OCI-LY7 (cell line): ENCODE measurements at places on chromosomes 3 and 15.

GRCh38 chr3:72461787-72462186 is 386.5 kb downstream of the SHQ1 start:
- DNase-seq: no peak

DNA sequence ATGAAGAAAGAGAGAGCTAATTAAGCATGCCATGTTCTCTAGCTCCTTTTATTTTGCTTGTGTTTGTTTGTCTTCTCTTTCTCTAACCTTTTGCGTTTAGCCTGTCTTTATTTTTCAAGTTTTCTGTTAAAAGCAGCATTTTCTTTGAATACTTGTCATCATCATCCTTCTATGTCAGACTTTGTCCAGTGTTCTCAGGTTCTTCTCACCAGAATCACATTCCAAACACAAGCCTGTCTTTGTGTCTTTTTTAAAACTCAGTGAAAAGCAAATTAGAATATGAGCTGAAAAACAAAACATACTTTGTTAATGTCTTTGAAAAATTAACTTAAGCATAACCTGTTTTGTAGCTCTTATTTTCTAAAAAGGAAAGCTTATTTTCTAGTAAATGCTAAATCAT is 62.4 kb downstream of the LEKR1 start:
- DNase-seq: no peak

GRCh38 chr3:9314796-9315195 is 48.1 kb upstream of the THUMPD3 start:
- no peak for DNase-seq

GRCh38 chr3:139204728-139205127 is 139.1 kb upstream of the MRPS22 start:
- no peak for DNase-seq

DNA sequence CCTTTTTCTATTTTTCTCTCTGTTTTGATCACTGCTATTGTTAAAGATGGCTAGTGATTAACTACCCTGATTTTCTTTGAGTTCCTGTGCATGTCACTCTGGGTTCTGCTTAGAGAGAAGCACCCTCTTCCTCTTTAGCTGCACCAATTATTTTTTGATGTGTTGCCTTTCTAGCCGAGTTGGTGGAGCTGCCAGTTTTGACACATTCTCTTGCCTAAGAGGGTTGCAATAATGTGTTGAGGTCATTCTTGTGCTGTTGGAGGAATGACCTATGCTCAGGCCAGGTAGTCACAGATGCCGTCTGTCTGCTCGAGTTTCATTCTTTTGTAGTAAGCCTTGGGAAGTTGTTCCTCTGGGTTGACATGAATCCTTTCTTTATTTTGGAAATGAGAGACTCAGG is 84.6 kb upstream of the DPH6 start:
- DNase-seq: no peak

DNA sequence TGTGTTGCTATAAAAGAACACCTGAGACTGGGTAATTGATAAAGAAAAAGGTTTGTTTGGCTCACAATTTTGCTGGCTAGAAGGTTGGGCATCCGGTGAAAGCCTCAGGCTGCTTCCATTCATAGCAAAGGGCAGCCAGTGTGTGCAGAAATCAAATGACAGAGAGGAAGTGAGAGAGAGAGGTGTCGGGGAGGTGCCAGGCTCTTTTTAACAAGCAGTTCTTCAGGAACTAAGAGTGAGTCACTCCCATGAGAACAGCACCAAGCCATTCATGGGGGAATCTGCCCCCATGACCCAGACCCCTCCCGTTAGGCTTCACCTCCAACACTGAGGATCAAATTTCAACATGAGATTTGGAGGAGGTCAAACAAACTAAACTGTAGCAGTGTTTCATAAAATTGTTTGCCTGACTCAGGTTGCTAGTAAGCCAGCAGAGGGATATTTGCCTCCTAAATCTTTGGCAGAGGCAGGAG is 4.5 kb upstream of the PARP15 start:
- peak; percentile 77 for DNase-seq

GRCh38 chr15:32828507-32829186 is 110.8 kb downstream of the GREM1 start:
- DNase-seq: no peak

DNA sequence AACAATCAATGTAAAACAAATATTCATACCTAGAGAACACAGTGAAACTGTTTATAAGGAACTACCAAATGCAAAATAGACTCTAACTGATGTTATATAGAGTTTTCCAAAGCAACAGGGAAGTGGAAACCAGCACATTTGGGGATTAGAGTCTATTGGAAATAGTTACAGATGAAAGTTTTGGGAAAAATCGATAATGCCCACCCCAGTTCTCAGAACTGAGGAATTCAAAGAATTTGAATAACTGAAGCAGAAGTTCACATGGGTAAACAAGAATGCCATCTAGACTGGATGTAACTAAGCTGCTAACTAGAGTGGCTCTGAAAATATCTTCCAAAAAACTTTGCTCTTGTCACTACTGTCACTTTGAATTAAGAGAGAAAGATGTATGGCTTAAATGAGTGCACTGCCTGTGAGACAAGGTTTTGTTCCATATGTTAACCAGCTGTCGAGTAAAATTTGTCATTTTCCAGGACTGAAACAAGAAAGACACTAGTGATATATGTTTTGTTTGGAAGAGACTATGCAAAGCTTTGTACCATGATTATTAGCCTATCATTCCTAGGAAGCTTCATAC is 9.2 kb upstream of the DENND4A start:
- no peak for DNase-seq

- no peak for DNase-seq
Measured at GRCh38 chr3:41137686-41138111, 61.6 kb upstream of the CTNNB1 start.

DNA sequence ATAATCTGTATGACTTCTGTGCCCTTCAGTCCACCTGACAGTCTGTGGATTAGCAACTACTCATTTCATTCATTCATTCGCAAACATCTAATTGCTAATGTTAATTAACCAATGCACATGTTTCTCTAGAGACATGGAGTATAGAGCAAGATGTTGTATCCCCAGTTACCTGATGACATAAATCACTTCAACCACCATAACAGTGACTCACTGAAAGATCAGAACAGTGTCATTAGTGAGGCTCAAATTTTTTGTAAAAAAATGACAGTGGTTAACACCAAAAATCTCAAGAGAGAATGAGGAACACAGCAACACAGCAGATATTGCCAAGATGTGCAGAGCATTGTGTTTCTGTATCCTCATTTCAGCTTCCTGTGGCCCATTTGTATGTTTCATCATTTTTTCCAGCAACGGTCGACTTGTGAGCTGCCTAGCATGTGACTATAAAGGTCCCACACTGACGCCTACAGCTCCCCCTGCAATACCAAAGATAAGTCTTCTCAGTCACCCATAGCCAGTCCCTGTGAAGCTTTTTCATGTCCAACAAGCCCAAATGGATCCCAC is 3.7 kb upstream of the PLD1 start:
- peak; percentile 9 for DNase-seq

GRCh38 chr3:134430950-134431445 is 54.8 kb downstream of the ANAPC13 start:
- DNase-seq: peak; percentile 86

DNA sequence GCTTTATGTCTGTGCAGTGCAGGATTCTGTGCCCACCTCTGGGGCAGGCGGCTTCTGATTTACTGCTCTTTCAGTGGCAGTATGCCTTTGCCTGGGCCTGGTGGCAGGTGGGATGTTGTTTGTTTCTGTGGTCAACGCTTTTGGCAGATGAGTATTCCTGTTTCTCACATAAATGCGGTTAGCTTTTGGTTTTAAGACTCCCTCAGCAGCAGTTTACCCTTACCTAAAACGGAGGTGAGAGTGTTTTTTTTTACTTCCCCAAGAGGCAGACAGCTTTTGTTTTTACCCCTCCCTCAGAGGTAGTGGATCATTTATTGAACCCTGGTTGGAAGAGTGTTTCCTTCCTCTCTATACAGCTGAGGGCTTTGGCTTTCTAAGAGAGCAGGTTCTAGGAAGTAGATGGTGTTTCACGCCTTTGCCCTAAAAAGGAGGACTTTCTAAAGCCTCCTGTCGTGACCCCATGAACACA is 134.1 kb upstream of the PLSCR5 start:
- no peak for DNase-seq

GRCh38 chr3:77329116-77329515 is 289.2 kb downstream of the ROBO2 start:
- DNase-seq: no peak

GRCh38 chr3:27311400-27311799 is 57.8 kb downstream of the NEK10 start:
- DNase-seq: no peak

- no peak for DNase-seq
Measured at GRCh38 chr15:101213570-101213969, 38.3 kb downstream of the CHSY1 start.

DNA sequence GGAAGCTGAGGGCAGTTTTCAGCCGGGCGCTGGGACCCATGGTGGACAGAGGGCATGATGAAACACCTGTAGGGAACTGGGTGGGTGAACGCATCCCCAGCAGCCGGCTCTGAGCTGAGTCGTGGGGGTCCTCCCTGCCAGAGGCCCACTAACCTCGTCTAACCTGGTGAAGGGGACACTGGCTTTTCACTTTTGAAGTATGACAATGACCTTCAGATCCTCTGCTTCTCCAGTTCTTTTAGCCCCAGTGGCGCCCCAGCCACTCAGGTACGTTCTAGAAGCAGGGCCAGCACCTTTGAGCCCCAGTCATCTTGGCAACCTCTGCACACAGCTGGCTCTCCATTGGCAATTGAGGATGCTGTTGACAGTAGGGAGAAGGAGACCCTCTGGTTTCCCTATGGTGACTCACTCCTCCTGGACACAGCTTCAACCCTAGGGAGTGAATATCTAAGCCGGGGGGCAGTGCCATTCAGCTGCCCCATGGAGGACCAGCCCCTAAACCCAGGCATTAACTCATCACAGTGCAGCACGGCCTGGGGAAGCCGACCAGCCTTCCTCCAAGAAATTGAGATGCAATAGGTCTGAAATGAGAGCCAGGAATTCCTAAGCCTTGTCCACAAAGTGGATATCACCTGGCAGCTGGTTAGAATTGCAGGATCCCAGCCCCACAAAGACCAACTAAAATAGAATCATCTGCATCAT is 46.1 kb downstream of the CMTM6 start:
- DNase-seq: no peak

- DNase-seq: peak; percentile 11
Measured at GRCh38 chr3:4506559-4507023, 13.4 kb downstream of the ITPR1 start.

DNA sequence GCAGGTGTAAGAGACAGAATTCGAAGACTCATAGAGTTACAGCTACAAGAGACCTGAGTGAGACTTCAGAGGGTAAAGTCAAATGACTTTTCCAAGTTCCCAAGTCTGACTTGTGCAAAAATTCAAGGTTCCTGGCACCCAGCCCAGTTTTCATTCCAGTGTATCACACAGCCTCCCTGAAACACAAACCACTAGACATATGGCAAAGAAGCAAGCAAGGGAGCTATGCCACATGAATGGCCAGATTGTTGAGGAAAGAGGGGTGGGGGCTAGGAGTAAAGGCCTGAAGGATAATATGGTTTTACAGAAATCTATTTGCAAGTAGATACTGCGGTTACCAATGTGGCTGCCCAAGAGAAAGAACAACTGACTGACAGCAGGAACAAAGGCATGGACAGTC is 301.2 kb downstream of the MECOM start:
- DNase-seq: no peak

GRCh38 chr3:38630606-38631005 is 18.9 kb downstream of the SCN5A start:
- no peak for DNase-seq

DNA sequence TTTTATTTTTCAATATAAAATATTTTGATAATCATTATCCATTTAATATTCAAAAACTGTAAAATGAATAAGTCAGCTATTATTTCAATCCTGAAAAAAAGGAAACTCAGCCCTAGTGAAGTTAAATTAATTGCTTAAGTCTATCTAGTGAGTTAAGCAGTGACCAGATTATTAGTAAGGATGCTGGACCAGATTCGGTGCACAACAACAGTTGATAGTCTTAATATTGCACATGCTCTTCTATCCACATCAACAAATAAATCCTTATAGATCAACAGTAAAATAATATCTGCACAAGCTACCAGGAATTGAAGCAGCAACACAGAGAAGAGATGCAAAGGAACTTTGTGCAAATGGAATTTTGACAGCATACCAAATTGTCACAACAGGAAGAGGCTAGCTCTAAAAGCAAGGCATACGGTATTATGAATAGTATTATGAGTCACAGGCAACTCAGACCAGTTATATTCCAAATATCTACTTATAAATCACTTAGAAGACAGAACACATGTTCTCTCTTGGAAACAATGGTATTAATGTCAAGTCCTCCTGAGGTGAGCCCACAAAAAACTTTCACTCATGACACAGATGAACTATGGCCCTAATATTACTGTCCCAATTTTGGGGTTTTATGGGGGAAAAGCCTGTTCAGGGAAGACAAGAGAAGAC is 24.9 kb downstream of the VPS13C start:
- no peak for DNase-seq

DNA sequence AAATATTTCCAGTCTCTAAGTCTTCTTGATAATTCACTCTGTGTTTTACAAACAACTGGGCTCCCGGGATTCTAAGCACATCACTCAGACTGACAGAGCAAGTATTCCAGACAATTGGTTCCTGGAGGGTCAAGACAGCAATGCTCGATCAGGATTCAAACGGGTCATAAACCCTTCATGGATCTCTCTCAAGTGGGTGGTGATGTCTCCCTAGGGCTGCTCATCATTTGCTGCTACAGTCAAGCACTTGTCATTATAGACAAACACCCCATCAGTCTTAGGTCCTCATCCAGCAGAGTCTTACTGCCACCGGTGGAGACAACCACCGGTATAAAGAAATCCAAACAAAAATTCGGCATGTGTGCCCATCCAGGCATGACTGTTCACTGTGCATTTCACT is 921.1 kb downstream of the FHIT start:
- no peak for DNase-seq

GRCh38 chr3:113536627-113537101 is 4.3 kb downstream of the SIDT1 start:
- DNase-seq: no peak

DNA sequence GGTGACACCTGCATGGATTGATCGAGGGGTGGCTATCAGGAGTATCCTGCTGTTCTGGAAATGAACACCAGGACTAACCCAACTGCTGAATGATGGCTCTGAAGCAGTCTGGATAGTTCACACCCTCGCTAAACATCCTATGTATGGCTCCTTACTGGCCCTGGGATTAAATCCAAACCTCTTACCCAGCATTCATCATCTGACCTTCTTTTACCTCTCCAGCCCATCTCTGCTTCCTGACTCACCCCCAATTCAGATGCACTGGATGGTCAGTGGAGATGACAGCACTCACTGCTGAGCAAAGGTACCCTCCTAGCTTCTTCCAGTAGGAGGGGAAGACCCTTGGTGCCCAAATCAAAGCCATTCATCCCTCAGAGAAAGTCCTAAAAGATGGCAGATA is 235.2 kb upstream of the TRIM42 start:
- no peak for DNase-seq

DNA sequence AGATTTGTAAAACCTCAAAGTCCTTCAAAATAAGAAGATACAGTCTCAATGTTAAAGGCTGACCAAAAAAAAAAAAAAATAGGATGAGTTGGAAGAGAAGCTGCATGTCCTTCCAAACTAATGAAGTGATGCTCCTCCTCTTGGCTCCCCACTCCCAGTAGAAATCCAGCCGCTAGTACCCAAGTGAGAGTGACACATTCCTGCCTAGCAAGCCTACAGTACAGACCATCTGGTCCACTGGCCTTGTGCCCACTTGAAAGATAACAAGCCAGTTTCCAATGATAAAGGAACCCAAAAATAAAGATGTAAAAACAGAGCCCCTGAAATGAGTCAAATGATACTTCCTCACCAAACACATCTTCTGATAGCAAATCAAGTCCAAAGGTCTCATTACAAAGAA is 258.7 kb upstream of the NSMCE3 start:
- no peak for DNase-seq
